ENCODE measurements at places on chromosomes 7 and 10.

DNA sequence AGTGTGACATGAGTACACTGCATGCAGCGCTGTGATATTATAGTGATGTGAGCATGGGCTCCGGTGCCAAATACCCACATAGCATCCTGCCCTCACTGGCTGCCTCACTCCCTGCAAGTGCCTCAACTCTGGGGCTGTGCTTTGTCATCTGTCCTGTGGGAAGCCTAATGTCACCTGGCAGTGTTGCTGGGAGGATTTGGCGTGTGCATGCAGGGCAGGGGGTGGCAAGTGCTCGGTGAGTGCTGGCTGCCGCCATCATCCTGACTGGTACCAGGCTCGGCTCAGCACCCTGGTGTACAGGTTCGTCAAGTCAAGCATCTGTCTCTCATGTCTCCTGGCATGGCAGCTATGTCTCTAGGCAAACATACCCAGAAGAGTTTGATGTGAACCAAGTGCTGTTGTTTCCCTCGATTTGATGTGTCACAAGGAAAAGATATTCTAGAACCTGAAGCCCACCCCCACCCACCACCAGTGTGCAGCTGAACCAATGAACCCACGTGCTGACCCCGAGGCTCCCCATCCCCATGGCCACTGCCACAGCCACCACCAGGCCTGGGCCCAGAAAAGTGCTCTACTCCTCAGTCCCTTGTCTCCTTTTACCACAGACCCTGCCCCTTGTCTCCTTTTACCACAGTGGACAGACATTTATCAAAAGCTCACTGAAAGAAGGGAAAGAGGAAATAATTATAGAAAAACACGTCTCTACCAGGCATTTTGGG is 135.8 kb downstream of the MAPK8 start:
- no peak for DNase-seq

- DNase-seq = no peak
Measured at GRCh38 chr10:87930934-87931835, 67.8 kb downstream of the PTEN start.

DNA sequence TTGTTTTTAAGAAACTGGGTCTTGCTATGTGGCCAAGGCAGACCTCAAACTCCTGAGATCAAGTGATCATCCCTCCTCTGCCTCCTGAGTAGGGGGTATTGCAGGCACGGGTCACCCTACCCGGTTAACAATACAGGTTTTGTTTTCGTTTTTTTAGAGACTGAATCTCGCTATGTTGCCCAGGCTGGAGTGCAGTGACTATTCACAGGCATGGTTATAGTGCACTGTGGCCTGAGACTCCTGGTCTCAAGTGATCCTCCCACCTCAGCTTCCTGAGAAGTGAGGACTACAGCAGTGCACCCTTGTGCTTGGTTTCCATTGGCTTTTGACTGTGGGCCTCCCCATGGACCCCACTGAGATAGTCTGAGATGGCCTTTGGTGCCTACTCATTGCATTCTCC is 3.8 kb upstream of the TRIM24 start:
- no peak for DNase-seq

GRCh38 chr7:41624818-41625217 is 78.1 kb downstream of the INHBA start:
- DNase-seq = no peak

- DNase-seq = no peak
Measured at GRCh38 chr7:115976651-115977050, 53.9 kb downstream of the TFEC start.
